ENCODE measurements at places on chromosomes 5 and 9. TPM values are rescaled to one million over a fixed set of nuclear protein-coding genes. Genes with fewer than 3 reads are reported as not detected.
A peak's percentile ranks its signal among the peaks of the same experiment; 100 is the strongest.

DNA sequence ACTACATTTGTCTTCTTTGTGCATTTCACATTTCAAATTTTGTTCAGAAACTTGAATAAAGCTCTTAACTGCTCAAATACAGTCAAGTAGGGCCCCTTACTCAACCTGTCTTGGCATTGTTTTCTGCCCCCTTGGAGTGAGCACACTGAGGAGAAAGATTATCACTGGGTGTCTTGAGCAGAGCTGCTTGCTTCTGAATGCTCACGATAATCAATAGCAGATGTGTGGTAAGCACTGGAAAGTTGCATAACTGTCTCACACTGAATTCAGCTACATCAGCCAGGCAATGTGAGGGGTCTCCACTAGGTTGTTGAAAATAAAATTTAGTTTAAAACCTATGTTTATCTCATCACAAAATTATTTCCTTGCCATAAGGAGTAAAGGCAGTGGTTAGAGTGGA lies 7.8 kb upstream of the TNFAIP8 start:
- DNase-seq, result peak; percentile 72
- H3K27me3 ChIP-seq, result no peaks in the 10 kb centered on the region
- H3K36me3 ChIP-seq, result no peaks in the 10 kb centered on the region
- no peak overlapping the region for H3K4me3 ChIP-seq
- peaks cover 14% of the 10 kb centered on the region for H3K4me1 ChIP-seq
- H3K27ac ChIP-seq, result no peak overlapping the region

- H3K4me3 ChIP-seq, result no peak overlapping the region
- no peak for DNase-seq
- H3K4me1 ChIP-seq, result no peaks in the 10 kb centered on the region
- H3K27ac ChIP-seq, result no peak overlapping the region
- no peaks in the 10 kb centered on the region for H3K27me3 ChIP-seq
Observed at GRCh38 chr5:115369430-115370144, 73.1 kb upstream of the CCDC112 start.

GRCh38 chr5:139684881-139685749 lies 37.0 kb downstream of the CXXC5 start:
- DNase-seq, result no peak
- H3K27me3 ChIP-seq, result no peaks in the 10 kb centered on the region
- H3K27ac ChIP-seq, result peak overlapping the region; percentile 57
- peaks cover 36% of the 10 kb centered on the region for H3K4me1 ChIP-seq
- no peak overlapping the region for H3K4me3 ChIP-seq

GRCh38 chr9:5695860-5696259 lies 67.0 kb downstream of the RIC1 start:
- no peaks in the 10 kb centered on the region for H3K36me3 ChIP-seq
- no peaks in the 10 kb centered on the region for H3K27me3 ChIP-seq
- H3K27ac ChIP-seq, result no peak overlapping the region
- no peak for DNase-seq
- no peak overlapping the region for H3K4me3 ChIP-seq

- no peaks in the 10 kb centered on the region for H3K27me3 ChIP-seq
- peak overlapping the region; percentile 73 for H3K4me3 ChIP-seq
- peaks cover 7% of the 10 kb centered on the region for H3K4me1 ChIP-seq
- no peaks in the 10 kb centered on the region for H3K36me3 ChIP-seq
- peak overlapping the region; percentile 96 for H3K27ac ChIP-seq
Observed at GRCh38 chr5:65927503-65928321, 1.3 kb downstream of the ERBIN start.

- no peaks in the 10 kb centered on the region for H3K4me1 ChIP-seq
- no peaks in the 10 kb centered on the region for H3K36me3 ChIP-seq
- H3K27me3 ChIP-seq, result peaks cover 27% of the 10 kb centered on the region
- no peak overlapping the region for H3K4me3 ChIP-seq
- no peak for DNase-seq
- no peak overlapping the region for H3K27ac ChIP-seq
Observed at GRCh38 chr9:69317894-69318293, 7.1 kb upstream of the ENTREP1 start.

DNA sequence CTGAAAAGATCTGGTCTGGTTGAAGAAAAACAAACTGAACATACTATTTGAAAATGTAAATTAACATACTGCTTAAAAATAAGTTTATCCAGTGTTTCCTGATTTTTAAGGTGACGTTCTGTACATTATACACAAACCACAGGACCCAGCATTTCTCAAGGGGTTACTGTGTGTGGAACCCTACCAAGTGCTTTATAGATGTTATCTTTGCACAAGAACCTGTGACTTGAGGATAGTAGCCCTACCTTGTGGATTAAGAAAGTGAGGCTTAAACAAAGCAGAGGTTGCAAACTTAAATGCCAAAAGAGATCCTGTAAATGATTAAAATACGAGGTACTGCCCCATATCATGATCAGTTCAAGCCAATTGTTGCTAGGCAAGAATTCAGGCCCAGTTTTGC lies 4.7 kb downstream of the KLF9 start:
- H3K4me1 ChIP-seq, result peaks cover 18% of the 10 kb centered on the region
- no peak for DNase-seq
- no peaks in the 10 kb centered on the region for H3K36me3 ChIP-seq
- no peak overlapping the region for H3K27ac ChIP-seq
- no peak overlapping the region for H3K4me3 ChIP-seq

DNA sequence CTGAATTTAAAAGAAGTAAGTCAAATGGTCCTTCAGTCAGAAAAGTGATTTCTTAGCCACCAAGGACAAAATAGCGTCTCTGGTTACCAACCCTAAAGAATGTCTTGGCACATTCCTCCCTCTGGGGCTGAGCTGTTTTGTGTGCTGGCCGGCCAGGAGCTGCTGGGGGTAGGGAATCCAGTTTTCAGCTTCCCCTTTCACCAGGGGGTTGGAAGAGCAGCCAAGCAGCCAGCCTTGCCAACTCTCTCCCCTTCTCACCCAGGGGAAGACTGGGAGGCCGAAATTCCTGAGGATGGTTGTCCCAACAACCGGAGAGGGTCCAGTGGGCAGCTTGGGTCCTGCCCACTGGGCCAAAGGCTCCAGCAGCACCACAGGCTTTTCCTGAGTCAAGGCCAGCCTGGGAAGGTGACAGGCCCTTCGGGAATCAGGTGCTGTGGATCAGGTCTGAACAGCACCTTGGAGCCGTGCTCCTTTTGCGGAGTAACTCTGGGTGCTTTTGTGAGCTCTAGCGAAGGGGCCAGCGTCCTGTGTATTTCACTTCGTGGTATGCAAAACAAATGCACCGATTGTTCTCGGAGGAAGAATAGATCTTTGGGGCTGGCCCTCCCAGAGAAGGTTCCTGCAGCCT lies 4.2 kb downstream of the WWC1 start:
- no peak overlapping the region for H3K27ac ChIP-seq
- DNase-seq, result peak; percentile 58
- no peaks in the 10 kb centered on the region for H3K36me3 ChIP-seq
- H3K4me3 ChIP-seq, result no peak overlapping the region

- H3K27ac ChIP-seq, result no peak overlapping the region
- peaks cover 10% of the 10 kb centered on the region for H3K4me1 ChIP-seq
- no peak for DNase-seq
- H3K4me3 ChIP-seq, result peak overlapping the region; percentile 61
- no peaks in the 10 kb centered on the region for H3K27me3 ChIP-seq
Observed at GRCh38 chr5:16617274-16617968, 624 bp upstream of the RETREG1 start.

The SPIN1 gene
- 164 TPM for total RNA-seq

The OTULIN gene
- total RNA-seq, result 20.0 TPM

The AHRR gene
- total RNA-seq, result 2.2 TPM

The LCN12 gene
- 1.1 TPM for total RNA-seq
